CD4-positive, alpha-beta T cell treated with Interleukin-2 at 100 ng/mL for 4 hours (primary cell): ENCODE measurements at places on chromosomes 1 and 21.
A peak's percentile ranks its signal among the peaks of the same experiment; 100 is the strongest.

- no peak for DNase-seq
These were observed 103.8 kb downstream of the SLC45A1 start for GRCh38 chr1:8421721-8422120.

- DNase-seq = no peak
These were observed 2.6 kb downstream of the GADD45A start for GRCh38 chr1:67687649-67688048.

- DNase-seq = peak; percentile 57
These were observed 5.5 kb upstream of the FOXD2 start for GRCh38 chr1:47432071-47433036.

DNA sequence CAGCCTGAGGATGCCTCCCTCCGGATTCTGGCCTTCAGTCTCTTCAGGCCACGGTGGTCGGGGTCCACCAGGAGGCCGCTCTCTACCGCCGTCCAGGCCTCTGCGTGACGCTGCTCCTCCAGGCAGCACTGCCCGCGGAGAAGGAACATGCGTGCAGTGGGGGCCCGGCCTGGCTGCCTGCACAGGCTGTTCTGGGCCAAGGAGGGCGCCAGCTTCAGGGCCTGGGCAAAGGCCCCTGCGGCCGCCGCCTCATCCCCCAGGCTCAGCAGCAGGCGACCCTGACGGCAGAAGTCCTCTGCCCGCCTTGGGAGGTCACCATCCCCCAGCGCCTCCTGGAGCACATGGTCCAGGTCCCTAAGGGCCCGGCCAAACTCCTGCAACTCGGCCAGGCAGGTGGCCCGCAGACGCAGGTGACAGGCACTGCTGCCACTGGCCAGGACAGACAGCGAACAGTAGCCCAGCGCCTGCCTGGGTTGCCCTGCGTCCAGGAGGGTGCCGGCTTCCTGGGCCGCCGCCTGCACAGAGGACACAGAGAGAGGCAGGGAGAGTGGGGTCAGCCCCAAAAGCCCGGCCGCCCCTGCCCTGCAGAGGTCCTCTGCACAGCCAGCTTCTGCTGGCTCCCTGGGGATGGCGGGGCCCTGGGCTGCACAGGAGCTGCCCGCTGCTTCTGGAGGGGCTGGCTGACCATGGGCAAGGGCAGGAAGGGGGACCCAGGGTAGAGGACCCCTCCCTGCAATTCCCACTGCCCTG lies 8.7 kb upstream of the MMEL1 start:
- DNase-seq = no peak

- DNase-seq = peak; percentile 60
These were observed 71.2 kb upstream of the NBPF3 start for GRCh38 chr1:21368515-21369289.

DNA sequence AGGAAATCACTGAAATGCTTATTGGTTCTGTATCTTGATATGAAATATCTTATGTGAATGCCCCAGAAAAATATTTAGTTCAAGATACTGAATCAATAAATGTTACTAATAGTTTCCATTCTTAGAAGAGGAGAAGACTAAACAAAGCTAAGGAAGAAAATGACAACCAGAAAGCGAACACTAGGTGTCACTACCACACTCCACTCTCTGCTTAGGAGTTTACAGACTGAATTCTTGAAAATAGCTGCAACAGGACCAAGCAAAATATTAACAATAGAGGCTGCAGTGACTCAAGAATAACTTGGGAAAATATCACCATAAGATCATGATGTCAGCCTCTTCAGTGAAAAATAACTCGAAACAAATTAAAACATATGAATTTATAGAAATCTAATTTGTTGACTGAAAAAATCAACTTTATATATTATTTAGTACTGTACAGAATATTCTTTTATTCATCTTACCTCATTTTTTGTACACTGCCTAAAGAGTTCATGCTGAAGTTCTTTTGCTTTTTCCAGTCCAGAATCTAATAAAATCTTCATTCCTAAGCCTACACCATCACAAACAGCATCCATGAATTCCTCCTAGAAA lies 61.6 kb downstream of the KIF14 start:
- DNase-seq = peak; percentile 34

DNA sequence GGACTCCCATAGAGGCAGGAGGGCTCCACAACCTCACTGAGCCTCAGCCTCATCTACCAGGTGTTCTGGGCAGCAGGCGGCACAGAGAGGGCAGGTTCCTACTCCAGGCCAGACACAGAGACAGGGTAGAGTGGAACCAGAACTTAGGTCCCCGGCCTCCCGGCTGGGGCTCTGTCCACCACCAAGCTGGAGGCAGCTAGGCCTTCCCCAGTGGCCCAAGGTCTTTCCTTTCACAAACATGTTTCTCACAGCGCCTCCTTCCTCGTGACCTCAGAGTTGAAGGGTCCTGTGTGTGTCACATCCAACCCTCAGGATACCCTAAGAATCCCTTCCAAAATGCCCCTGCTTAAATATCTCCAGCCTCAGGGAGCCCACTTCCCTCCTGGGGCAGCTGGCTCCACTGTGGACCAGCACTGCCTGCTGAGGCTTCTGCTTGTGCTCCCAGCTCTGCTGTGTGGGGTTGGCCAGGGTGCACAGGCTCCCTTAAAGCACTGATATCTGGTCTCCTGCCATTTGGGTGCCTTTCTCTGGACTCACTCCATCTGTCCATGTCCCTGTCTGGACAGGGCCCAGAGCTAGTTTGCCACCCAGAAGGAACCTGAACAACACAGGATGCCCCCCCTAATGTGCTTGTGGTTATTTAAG lies 33.2 kb upstream of the MAGOH start:
- no peak for DNase-seq

- DNase-seq = no peak
These were observed 87.2 kb downstream of the ATP1A1 start for GRCh38 chr1:116460261-116460660.
